ENCODE measurements at places on chromosomes 6 and 20.
A peak's percentile ranks its signal among the peaks of the same experiment; 100 is the strongest.

DNA sequence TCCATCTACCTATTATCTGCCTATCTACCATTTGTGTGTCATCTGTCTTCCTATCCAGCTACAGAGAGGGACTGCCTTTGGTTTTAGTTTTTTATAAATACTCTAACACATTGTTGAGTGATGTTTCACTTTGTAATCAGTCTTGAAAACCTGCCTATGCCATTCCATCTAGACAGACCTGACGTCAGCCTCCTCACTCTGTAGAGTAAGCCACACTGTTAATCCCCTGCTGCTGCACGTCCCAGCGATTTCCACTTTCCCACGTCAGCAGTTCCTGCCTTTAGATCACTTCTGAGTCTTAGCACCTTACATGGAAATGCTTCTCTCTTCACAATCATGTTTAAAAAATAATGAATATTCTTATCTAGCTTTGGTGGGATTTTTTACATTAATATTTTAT, 54.8 kb downstream of the PLG start:
- DNase-seq, result no peak

DNA sequence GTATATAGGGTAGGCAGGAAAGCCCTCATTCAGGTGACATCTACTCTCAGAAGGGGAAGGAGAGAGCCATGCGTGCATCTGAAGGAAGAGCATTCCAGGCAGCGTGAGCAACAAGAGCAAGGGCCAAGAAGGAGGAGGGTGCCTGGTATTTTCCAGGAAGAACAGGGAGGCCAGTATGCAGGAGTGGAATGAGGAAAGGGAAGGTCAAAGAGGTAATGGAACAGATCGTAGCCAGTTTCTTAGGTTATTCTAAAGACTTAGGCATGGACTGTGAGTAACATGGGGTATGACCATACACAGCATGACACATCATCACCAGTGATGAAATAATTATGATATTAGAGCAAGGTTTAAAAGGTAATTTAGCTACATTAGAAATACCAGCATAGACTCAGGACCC, 24.1 kb downstream of the ALDH8A1 start:
- no peak for DNase-seq

DNA sequence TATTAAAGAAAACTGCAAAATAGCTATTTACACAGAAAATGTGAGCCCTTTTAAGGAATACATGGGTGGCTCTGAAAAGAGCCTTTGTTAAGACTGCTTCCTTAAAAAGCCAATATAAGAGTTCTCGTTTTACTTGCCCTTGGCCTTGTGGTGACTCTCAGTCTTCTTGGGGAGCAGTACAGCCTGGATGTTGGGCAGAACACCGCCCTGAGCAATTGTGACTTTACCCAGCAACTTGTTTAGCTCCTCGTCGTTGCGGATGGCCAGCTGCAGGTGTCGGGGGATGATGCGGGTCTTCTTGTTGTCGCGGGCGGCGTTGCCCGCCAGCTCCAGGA, 111.5 kb downstream of the HFE start:
- DNase-seq, result no peak

DNA sequence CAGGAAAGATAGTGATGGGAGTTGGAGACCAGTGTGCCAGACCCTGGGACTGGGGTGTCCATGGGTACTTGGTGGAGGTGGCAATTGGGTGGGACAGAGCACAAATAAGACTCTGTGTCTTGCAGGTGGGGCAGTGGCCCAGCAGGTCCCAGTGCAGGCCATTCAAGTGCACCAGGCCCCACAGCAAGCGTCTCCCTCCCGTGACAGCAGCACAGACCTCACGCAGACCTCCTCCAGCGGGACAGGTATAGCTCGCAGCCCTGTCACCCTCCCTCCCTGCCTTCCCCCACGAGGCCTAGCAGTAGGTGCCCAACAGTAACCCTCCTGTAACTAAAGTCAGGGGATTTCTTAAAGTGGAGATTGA, 5.3 kb downstream of the SRF start:
- no peak for DNase-seq

GRCh38 chr20:61974357-61974665, 91.4 kb downstream of the TAF4 start:
- DNase-seq, result no peak

GRCh38 chr6:54264581-54265272, 43.5 kb upstream of the TINAG start:
- no peak for DNase-seq

DNA sequence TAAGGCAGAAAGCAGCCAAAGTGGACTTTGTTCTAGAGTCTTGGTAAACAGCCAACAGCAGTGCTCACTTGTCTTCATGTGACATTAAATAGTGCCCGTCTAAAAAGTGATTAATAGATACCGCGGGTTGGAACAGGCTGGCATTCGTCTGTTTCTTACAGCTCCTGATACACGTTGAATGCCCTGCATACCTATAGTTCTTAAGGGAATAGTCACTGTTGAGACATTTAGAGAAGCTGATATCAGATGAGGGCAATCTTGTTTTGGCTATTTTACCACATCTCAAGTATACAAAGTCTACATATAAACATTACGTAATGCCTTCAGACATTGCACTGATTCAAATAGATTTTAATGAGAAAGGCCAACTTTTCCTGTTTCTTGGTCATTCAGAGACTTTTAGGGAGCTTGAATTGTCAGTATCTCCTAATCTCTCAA, 374.9 kb upstream of the FLRT3 start:
- DNase-seq, result no peak

DNA sequence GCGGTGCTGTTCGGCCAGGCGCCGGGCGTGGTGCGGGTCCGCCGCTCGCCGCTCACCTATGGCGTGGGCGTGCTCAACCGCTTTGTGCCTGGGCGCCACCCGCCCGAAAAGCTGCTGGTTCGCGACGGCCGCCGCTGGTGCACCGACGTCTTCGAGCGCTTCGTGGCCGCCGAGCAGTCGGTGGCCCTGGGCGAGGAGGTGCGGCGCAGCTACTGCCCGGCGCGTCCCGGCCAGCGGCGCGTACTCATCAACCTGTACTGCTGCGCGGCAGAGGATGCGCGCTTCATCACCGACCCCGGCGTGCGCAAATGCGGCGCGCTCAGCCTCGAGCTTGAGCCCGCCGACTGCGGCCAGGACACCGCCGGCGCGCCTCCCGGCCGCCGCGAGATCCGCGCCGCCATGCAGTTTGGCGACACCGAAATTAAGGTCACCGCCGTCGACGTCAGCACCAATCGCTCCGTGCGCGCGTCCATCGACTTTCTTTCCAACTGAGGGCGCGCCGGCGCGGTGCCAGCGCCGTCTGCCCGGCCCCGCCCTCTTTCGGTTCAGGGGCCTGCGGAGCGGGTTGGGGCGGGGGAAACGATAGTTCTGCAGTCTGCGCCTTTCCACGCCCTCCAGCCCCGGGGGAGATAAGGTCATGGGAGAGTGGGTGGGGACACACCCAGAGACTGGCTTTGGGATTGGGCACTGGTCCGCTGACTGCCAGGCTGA, 15.7 kb downstream of the ADISSP start:
- no peak for DNase-seq

GRCh38 chr6:89066940-89067646, 13.5 kb upstream of the PNRC1 start:
- no peak for DNase-seq

DNA sequence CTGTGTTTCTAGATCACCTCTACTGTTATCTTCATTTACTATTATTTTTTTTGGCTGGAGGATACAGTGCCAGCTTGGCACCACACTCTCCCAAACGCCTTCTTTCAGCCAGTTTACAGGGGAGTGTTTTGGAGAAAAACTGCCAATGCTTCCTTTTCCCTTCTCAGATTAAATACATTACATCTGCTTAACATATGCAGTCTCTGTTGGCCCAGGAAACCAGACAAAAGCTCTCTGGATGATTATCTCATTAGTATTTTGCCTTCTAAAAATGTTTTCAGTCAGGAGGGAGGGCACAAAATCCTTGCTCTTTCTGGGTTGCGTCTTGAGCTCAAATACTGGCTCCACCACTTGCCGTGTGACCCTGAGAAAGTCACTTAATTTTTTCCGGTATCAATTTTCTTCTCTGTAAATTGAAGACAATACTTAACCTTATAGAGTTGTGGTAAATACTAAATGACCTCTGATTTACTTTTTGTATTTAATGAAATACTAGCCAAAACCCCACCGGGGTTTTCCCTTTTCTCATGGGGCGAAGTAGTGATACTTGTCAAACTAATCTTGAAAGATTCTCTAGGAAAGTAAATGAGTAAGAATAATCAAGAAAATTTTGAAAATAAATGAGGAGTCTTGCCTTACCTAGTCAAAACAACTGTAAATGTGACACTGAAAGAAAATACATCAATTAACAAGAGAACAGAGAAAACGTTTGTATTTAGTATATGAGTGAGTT, 146.2 kb downstream of the MMS22L start:
- no peak for DNase-seq

DNA sequence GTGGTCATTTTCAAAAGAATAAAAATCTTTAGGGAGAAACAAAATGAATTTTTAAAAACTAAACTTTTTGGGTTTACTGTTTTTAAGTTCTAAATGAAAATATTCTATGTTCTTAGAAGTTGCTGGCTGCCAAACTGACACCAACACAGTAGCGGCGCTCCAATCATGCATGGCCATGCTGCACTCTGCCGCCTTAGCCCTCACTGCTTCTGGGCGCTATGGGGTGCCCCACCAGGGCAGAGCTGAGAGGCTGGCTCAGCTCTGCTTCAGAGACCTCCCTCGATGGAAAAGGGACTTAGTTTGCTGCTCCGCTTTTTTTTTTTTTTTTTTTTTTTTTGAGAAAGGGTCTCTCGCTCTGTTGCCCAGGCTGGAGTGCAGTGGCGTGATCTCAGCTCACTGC, 20.9 kb downstream of the EZR start:
- no peak for DNase-seq

- DNase-seq, result no peak
Observed at GRCh38 chr20:12318043-12318442, 400.4 kb downstream of the BTBD3 start.

GRCh38 chr20:18986895-18987580, 173.5 kb downstream of the SCP2D1 start:
- no peak for DNase-seq

DNA sequence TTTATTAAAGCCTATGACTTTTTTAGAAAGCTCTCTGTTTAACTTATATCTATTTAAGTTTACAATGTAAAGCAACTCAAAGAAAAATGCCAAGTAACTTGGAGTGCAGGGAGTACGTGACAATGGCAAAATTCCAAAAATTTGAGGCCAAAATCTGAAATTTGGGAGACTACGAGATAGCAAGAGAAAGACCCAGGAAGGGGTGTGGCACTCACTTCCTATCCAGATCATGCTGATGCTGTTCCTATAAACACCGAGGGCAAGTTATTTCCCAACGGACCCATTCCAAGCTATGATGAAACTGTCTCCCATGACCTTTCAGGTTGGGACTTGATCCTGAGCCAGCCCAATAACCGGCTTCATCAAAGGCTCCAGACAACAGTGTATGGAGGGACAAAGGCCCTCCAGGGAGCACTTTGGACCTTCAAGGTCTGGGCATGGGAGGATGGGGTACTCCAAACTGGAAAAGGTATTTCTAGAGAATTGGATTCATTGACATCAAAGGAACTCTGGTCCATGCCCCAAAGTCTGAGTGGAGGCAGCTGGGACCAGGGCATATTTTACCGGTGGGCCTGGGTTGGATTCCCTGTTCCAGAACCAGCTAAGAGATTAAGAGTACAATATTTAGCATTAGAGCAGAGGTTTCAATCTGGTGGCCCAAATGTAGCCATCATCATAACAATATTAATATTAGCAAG, 15.7 kb upstream of the SLC13A3 start:
- DNase-seq, result no peak

DNA sequence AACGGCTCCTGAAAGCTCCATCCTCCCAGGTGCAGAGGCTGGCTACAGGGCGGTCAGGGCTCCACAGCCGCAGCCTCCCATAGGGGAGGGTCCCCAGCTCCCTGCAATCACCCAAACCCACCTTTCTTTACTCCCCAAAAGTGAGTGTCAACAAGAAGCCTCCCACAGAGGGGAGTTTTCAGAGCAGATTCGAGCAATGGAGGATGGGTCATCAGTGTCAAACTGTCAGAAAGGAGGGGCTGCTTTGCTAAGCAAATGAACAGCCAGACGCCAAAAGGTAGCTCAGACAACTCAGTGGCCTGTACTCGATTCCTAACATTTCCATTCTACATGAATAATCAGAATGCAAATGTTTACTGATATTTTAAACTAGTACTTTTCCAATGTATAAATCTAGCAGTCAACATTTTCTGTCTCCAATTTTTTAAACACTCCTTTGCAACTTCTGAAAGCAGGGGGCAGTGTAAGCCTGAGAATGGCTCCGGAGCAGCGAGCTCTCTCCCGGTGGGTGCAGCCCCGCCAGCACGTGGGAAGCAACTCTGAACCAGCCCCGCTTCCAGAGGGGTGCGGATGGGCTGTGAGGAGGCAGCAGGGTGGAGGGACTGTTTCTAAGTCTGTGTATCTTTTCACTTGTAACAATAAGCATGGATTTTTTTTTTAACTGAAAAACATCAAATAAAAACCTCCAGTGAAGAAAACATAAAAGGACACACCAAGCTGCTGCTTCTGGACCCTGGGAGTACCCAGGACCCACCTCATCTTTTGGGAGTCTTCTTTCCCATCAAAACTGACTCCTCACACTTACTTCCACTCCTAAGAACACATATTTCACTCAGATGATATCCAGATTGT, 54.9 kb downstream of the TAF4 start:
- peak; percentile 27 for DNase-seq

DNA sequence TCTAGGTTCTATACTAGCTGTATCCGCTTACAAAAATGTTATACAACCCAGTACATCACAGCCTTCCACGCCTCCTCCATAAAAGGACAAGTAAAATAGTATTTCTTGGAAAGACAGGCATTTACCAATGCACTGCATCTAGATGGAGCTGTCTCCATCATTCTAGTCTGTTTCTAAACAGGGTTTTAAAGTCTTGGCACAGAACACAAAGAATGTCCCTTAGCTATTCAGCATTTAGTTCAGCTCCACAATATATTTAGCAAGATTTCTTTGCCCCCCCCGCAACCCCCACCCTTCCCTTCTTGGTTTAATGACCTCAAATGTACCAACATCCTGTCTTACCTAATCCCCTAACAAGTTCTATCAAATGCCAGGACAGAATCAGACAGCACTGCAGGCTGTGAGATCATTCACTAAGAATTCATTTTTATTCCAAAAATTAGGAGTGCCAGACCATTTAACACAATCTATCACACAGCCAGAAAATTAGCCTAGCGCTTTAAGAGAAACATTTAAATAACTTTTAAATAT, 198.6 kb downstream of the BACH2 start:
- DNase-seq, result no peak

DNA sequence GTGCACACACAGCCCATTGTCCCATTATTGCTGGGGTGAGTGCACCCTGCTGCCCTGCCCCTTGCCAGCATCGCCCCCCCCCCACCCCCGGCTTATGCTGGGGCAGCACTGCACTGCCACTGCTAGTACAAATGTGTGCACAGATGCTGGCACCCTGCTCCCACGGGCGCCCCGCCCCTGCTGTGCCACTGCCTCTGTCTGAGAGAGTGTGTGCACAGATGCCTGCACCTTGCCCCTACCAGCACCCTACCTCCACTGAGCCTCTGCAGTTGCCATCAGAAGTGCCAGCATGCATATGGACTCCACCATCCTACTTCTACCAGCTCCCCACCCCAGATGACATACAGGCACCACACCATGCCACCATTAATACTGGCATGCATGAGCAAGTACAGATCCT, 454.6 kb upstream of the KHDRBS2 start:
- DNase-seq, result no peak

GRCh38 chr20:63553251-63553932, 567 bp upstream of the FNDC11 start:
- DNase-seq, result peak; percentile 19

Measured in nucleus accumbens (tissue), 56 donors.